ENCODE measurements at places on chromosomes 2 and 18.
A peak's percentile ranks its signal among the peaks of the same experiment; 100 is the strongest.

GRCh38 chr2:8685697-8686358, 4.0 kb downstream of the ID2 start:
- peak; percentile 82 for DNase-seq

- DNase-seq, result no peak
Observed at GRCh38 chr2:120255986-120256650, 3.5 kb downstream of the RALB start.

DNA sequence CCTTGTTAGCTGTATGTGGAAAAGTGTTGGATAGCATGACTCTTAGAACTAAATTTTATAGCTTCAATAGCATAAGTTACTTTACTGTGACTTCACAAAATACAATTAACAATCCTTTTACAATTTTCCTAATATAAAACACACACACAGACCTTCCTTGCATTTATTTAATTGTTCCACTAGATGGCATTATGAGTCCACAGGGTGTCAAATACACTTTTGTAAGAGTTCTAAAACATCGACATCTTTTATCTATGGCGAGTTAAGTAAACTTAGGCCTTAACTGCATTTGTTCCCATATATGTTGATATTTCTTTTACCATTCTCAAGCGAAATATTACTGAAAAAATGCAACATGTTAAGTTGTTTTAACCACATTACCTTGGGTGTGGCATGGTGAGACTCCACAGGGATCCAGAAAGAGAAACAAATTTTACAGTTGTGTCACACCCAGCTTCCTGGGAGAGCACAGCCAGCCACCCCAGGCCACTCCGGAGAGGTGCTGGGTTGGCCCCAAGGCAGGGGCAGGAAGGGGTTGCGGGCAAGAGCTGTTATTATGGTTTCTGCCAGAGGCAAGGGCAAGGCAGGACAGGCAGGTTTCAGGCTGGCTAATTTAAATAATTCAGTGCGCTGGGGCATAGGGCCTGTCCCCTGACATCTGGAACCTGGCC, 312.4 kb upstream of the MC4R start:
- no peak for DNase-seq

DNA sequence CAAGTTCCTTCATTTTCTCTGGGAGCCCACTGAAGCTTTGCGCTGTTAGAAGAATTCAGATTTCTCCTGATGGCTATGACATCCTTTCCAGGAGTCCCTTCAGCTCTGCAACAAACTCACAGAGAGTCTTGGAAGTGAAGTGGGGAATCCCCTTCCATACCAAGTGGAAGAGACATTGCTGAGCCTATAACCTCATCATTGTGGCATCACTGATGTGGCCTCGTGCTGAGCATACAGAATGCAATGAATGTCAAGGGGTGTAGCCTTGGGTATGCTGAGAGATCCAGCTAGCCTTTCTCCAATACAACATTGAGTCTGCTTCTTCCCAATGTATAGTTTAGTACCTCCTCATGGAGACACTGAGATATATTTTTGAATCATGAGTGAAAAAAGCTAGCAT, 311.1 kb upstream of the RAB12 start:
- no peak for DNase-seq

- no peak for DNase-seq
Observed at GRCh38 chr2:64534363-64534762, 10.2 kb downstream of the AFTPH start.

DNA sequence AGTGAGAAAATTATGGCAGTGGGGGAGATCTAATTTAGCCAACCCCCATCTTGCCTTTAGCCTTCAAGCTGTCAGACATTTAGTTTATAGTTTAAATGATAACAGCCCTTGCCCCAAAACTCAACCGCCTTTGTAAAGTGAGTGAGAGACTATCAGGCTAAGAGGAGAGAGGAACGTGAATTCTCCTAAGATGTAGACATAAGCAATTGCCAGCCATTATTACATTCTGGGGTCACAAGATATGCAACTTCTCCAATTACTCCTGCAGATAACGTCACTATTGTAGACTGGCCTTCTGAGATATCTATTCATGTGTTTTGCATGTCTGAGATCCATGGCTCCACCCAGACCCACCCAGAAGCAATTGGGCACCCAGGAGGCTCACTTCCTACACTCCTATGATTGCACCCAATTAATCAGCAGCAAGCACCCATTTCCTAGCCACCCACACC, 307.3 kb downstream of the NBAS start:
- DNase-seq, result no peak

- no peak for DNase-seq
Observed at GRCh38 chr2:110832740-110833139, 100.4 kb downstream of the ACOXL start.

GRCh38 chr2:172323256-172323655, 104.1 kb upstream of the ITGA6 start:
- DNase-seq, result no peak

GRCh38 chr2:39781697-39782096, 2.6 kb upstream of the THUMPD2 start:
- no peak for DNase-seq

DNA sequence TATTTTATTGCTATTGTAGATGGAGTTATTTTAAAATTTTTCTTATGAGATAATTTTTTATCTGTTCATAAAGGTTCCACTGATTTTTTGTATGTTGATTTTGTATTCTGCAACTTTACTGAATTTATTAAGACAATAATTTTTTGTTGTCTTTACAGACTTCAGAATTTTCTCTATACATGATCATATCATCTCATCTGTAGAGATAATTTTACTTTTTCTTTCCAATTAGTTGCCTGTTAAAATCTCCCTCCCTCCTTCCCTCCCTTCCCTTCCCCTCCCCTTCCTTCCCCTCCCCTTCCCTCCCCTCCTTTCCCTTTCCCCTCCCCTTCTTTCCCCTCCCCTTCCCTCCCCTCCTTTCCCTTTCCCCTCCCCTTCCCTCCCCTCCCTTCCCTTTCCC, 378.1 kb downstream of the SOCS6 start:
- no peak for DNase-seq

DNA sequence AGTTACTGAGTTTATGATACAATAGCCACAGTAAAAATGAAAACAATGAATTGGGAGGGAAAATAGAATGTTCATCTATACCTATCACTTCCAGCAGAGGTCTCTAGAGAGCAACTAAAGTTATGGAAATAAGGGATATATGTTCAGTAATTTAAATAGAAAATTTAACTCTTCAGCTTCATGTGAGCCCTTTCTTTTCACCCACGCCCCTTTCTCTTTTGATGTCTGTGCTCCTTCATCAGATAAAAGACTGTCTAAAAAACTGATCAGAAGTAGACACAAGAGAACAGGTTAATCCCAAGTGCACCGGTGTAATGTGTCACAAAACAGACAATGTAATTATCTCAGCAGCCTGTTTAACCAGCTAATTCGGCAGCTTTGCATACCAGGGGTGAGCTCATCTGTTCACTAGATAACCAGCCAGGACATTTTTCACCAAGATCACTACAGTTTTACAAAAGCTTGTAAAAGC, 238.5 kb upstream of the ERBB4 start:
- no peak for DNase-seq

DNA sequence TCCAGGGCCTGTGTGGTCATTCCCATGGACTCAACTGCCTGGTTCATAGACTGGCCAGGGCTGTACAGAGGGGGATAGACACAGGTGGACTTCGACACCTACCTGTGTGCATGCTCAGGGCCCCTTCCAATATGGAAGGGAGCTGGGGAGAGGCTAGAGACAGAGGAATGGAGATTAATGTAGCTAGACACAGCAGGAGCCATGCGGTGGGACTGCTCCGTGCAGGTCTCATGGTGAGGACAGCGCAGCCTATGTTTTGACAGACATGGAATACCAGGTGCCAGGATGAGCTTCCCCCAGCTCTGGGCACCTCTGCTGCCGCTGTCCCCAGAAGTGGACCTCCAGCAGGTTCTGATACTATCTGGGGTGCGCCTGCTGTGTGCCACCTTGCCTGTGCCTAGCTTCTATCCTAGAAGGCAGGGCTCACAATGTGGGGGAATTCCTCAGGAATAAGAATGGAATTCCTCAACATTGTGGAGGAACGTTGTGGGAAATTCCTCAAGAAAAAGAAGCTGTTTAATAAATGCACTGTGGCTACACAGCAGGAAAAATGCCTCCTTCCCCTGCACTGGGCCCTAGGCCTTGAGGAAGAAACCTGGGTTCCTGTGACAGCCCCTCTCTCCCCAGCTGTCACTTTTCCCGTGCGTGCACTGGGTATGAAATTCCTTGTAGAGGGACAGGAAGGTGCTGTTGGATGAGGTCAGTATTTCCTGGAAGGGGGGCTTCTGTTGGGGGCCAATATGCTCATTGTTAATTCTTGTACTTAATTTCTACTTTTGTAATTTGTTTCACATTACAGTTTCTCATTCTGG, 7.3 kb downstream of the IL1R1 start:
- DNase-seq, result no peak

GRCh38 chr2:33011373-33011772, 64.6 kb downstream of the LTBP1 start:
- no peak for DNase-seq

DNA sequence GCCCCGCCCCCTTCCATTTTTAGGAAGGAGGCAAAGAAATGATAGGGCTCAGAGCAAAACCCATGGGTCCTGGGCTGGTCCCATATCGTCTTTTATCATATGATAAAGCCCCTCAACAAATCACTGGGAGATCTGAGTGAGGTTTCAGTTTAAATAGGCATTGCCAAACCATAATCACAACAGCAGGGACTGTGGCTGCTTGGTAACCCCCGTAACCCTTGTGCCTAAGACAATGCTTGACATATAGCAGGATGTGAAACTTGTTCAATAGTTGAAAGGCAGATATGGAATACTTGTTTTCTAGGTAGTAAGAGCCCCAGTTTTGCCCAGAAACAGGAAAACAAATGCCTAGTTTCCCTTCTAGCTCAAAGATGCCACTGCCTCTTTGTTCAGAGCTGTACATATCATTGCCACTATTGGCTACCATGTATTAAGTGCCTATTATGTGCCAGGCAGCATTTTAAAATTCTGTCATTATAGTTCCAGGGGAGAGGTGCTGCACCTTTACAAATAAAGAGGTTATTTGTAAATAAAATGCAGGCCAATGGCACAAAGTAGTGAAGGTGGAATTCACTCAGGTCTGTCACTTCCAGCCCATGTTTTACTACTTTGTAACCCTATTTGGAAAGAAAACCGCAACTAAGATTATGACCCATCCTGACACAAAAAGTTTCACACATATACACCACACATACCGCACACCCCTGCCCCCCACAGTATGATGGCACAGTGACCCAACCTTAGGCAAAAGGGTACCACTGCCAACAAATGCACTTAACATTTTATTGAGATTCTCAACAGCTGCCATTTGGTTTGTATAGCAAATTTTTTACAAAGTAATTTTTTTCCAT, 14.2 kb downstream of the NAGK start:
- DNase-seq, result no peak

DNA sequence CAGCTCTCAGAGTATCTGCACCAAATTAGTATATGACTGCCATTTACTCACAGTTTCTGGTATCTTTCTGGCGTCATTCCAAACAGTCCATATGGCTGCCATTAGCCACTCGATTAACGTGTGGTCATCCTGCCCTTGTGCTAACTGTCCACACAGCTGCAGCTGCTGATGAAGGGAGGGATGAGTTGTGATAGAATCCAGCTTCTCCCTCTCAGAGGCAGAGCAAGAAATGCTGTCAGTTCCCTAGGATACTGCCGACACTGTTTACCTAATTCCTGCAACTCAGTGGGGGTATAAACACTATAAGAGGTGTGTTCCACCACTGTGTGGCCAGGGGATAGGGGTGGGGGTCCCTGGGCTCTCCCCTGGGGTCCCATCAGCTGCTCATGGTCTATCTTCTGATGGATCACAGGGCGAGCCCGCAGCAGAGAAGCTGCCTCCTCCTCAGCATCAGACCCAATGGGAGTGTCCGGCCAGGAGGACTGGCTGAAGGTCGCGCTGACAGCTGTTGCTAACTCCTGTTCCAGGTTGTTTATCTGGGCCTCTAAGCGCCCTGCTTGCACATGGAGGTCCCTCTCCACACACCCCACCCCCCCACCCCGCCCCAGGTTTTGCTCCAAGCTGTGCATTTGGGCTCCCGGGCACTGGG, 17.3 kb upstream of the KLHL23 start:
- DNase-seq, result no peak

DNA sequence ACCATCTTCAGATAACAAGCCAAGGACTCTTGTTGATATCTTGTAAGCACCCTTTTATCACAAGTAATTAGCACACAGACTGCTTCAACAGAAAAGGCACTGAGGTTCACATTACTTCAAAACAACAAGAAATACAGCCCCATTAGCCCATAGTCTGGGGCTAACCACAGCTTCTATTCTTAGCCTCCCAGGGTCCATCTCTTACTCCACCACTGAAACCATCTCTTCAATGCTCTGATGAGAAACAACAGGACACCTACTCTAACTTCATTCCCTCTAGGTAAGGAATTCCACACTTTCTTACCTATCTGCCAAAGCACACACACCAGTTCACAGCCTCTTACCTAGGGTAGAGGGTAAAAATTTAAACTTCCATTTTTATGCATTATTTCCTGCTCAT, 26.4 kb upstream of the CYTIP start:
- DNase-seq, result no peak

- no peak for DNase-seq
Observed at GRCh38 chr2:52976143-52976949, 791.3 kb upstream of the CHAC2 start.

DNA sequence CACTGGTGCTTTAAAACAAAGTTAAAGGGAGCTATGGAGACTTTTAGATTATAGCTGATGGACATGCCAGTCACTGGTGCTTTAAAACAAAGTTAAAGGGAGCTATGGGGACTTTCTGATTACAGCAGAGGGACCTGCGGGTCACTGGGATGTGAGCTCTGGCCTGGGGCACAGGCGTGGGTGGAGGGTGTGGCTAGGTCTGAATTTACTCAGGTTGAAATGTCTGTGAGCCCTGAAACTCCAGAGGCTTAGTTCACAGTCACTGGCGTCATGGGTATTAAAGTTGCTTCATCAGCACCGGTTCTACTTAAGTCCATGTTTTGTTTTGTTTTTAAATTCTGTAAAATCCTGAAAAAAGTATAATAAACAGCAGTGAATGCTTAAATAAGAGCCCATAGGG, 49.0 kb upstream of the TMEM18 start:
- DNase-seq, result no peak

GRCh38 chr18:38368886-38369285, 803.3 kb upstream of the CELF4 start:
- no peak for DNase-seq

- no peak for DNase-seq
Observed at GRCh38 chr18:12234451-12235190, 19.5 kb upstream of the CIDEA start.

Measured in stimulated activated CD4-positive, alpha-beta T cell treated with anti-CD3 and anti-CD28 coated beads, Interleukin-1b, Interleukin-23, amount 100 ng/mL, for 1 hour (primary cell).